Uterus (tissue), 4 donors: ENCODE measurements at places on chromosomes 12 and 14.

DNA sequence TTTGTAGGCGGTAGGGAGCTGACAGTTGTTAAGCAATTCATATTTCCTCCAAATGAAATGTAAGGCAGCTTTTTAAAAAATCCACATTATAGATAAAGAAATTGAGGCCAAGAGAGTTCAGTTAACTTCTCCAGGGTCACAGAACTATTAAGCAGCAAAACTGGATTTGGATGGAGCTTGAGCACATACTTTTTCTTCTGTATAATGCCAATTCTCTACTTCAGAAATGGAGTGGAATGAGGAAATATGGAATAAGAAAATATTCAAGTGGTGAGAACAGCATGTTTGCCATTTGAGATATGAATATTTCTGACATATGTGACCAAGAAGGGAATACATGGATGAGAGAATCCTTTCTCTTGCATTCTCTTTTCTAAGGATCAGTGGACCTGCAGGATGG is 233.1 kb downstream of the FOXG1 start:
- no peak for DNase-seq

DNA sequence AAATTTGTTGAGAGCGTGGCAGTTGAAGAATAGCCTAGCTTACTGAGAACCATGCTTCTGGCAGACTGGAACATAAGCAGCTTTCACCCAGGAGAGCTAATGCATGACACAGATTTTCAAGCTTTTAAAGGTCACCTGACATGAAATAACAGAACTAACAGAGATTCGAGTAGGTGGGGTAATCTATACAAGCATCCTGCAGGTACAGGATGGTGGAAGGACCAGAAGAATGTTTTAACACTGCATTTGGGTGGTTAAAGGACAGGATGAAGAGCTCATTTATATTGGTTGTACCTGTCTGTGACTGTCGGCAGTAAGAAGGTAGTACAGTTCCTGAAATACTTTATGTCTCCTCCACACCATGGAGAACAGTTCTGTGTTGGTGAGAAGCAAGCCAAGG is 8.9 kb downstream of the PELI2 start:
- no peak for DNase-seq

GRCh38 chr14:73721101-73721821 is 7.1 kb upstream of the PNMA1 start:
- DNase-seq: no peak

DNA sequence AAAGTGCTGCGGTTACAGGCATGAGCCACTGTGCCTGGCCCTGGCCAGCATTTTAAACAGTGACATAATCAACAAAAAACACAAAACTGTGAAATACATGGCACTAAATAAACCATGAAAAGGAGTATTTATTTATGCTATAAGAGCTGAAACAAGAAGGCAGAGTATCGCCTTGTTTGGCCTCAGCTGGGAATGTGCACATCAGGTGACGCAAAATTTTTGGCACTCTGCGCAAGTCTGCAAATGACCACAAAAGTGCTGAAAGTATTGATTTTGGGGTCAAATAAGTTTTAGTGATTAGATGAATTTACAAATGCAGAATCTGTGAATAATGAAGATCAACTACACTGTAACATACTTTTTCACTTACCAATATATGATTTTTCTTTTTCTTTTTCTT is 36.6 kb upstream of the NFKBIA start:
- DNase-seq: no peak
